ENCODE measurements at places on chromosomes 3 and 15.

DNA sequence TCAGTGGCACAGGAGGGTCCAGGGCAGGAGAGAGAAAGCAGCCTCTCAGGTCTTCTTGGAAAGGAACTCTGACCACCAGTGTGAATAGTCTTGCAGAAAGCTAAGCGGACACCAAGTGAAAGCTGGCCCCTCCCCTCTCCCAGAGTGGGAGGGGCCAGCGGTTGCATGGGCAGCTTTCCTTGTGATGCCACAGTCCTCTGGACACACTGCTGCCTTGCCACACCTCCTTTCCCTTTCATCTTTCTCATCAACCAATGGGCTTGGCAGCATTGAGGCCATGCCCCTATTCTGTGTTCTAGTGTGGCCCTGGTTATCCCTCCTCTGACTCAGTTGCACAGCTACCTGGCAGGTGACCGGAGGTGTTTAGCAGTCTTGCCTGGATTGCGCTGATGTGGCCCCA lies 49.7 kb upstream of the GOLGA6B start:
- DNase-seq = no peak

DNA sequence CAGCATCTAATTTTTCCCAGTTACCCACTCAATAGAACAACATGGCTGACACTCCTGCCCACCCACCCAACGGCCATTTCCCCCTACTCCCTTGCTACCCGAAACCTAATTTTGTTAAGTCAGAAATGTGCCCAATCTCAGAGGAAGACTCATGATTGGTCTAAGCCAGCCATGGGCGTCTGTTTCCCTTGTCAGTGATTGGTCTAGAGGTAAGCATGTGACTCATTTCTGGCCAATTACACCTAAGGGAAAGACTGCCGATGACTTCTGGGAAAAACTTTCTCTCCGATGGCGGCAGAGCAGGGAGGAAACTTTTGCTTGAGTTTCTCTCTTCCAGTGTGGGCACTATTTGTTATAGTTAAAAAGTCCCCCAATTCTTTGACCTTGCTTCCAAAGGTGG lies 72.9 kb downstream of the RPLP1 start:
- DNase-seq = no peak

DNA sequence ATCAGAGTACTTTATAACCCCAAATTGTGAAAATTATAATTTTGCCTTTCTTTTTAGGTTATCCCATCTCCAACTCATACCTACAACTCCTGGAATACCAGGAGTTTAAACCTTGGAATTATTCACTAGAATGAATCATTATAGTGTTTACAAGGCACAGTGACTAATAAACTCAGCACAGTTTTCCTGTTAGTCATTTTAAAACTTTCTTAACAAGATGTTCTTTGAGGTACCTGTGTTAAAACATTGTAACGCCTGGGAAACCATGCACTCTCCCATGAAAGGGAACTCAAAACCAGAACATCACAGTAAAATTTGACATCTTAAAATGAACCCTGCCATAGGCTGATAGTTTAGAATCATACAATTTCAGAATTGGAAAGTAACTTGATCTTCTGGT lies 132.4 kb upstream of the OSTN start:
- no peak for DNase-seq

GRCh38 chr3:65549626-65549959 lies 489.1 kb downstream of the MAGI1 start:
- DNase-seq = no peak

DNA sequence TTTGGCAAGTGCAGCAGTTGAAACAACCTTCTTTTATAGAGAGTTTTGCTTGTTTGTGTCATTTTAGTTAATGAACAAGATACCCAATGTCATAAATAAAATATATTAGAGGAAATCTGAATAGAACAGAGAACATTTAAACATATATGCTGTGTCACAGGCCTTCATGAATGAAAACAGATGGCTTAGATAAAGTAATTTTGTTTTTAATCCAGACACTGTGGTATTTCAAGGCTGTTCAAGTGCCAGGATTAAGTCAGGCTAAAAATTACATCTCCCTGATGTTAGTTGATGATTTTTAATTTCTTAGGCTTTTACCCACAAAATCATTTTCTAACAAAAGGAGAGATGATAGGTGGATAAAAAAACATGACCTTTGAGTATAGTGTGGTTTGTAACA lies 4.9 kb upstream of the ACKR4 start:
- no peak for DNase-seq

GRCh38 chr3:159843840-159844730 lies 144.6 kb upstream of the IL12A start:
- no peak for DNase-seq

DNA sequence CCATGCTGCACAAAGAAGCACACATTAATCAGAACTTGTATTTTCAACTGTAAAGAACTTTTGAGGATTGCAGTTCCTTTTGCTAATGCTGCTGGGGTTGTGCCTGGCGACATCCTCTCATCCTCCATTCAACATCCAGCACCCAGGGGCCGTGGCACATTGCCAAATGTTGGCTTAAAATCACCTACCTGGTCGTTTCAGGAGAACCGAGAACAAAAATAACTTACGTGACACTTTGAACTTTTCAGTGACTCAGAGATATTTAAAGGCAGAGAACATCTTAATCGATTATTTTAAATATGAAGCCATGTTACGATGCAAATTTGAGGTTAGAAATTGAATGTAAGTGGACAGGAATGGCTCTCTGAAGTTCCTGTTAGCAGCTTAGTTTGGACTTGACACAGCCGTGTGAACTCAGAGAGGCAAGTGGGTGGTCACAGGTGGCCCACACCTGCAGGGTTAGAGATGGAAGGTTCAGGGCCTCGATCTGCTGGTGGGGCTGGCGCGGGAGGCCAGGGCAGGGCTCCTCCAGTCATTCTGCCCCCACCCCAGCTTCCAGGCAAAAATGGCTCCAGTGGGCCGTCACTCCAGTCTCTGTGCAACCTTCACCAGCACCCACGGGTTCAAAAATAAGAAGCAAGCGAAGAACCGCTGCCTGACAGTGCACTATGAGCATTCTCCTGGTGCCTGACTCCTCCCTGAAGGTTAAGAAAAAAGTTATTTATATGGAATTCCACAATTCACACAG lies 12.2 kb downstream of the LRRK1 start:
- DNase-seq = no peak

- DNase-seq = no peak
These were observed 84.8 kb upstream of the KLHL25 start for GRCh38 chr15:85879334-85880163.

DNA sequence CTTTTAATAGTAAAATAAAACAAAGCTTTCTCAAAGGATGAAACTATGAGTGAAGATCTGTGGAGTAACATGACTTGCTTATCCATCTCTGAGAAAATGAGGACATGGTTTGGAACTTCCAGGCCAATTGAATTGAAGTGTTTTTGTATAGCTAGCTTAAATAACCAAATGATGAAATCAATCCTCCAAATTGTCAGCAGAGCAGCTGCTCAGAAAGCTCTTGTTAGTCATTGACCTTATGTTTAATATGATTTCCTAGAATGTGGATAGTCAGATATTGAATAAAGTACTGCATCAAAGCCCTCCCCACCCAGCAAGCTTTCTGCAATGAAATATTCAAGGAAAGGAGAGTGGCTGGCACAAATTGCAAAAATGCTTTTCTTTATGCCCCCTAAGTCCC lies 437.2 kb downstream of the MFSD1 start:
- DNase-seq = no peak

DNA sequence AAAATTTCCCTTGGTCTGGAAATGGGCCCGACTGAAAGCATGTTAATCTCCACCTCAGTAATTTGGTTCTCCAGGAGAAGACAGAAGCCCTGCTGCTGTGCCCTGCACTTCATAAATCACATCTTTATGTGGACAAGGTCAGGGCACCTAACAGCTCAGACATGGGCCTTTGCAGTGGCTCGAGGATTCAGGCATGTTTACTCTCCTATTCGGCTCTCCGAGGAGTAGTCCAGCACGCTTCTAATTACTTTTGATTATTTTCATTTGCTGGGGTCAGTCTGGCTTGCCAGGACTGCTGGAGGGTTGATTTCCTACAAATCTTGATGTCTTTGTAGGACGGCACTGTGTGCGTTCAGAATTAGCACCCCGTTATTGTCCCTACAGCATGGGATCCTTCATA lies 511.2 kb downstream of the MECOM start:
- DNase-seq = no peak

- no peak for DNase-seq
These were observed 7.8 kb downstream of the SPSB4 start for GRCh38 chr3:141058996-141059395.

- DNase-seq = no peak
These were observed 1.9 kb downstream of the PIGB start for GRCh38 chr15:55320963-55321362.

DNA sequence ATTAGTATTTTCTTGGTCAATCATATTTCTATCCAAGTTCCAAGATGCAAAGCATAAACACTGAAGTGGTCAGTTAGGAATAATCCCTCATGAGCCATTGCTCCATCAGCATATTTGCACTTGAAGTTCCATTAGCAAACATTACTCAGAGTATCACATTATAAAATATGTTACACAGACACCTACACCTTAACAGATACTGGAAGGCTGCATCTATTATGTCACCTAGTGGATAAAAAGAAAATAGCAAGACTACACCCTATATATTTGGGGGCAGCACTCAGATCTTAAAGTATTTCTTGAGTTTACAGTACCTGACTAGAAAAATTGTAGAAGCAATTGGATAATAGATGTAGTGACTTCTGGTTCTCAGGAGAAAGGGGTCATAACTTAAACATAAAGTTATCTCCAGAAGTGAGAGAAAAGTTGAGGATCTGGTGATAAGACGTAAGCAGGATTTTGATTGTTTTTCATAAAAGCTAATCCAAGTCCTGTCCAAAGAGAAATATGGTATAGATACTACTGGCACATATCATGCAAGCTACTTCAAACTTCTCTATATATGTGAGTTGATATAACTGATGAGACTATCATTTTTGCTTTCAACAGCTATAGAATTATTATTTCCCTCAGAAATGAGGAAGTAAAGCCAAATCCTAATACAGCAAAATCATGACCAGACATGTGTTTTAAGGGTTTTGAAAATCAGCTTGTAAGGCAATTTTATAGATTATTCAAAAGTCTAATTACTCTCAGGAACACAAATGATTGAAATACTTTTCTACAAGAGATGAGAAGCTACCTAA lies 422.2 kb downstream of the GBE1 start:
- DNase-seq = no peak

DNA sequence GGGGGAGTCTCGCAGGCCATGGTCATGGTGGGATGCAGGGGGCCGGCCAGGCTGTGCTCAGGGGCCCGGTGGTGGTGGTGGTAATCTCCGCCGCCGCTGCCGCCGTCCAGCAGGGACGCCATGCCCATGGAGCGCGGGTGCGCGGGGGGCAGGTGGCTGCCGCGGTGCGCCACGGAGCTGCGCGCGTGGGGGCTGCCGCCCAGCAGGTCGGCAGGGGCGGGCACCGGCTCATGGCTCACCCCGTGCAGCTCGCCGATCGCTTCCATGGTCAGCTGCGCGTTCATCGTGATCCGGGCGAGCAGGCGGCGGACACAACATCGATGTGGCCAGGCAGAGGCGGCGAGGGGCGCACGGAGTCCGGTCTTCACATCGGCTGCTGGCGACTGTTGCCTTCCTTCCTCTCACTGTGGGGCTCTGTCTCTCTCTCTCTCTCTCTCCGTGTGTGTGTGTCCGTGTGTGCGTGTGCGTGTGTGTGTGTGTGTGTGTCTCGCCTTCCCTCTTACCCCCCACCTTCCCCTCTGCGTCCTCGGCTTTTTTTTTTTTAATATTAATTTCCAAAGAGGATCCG lies 451 bp downstream of the ONECUT1 start:
- no peak for DNase-seq

- no peak for DNase-seq
These were observed 326.4 kb upstream of the WNT5A start for GRCh38 chr3:55813268-55814097.

All from stimulated activated CD4-positive, alpha-beta T cell treated with anti-CD3 and anti-CD28 coated beads, Interleukin-12 subunit alpha, Interleukin-12 subunit beta, amount 100 ng/mL, for 48 hours (primary cell).